Stimulated activated CD4-positive, alpha-beta T cell treated with anti-CD3 and anti-CD28 coated beads, Interleukin-12 subunit alpha, Interleukin-12 subunit beta, amount 100 ng/mL, for 24 hours (primary cell): ENCODE measurements at places on chromosomes 3 and 15.
A peak's percentile ranks its signal among the peaks of the same experiment; 100 is the strongest.

- DNase-seq: peak; percentile 39
These were observed 74.1 kb downstream of the SENP2 start for GRCh38 chr3:185659942-185660921.

DNA sequence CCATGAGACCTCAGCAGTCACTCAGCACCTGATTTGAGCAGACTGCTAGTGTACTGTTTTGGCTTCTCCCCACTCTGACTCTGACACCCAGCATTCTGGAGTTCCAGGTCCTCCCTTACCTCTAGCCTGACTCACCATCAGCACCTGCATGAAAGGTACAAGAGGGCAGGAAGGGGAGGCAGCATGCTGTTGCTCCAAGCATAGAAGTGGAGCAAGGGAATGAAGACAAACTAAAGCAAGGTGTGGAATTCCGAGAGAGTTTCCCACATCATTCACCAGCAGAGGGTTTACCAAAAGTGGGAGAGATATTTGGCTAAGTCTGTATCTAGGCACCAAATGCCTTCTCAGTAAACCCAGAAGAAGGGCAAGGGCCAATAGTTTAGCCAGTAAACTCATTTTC is 21.3 kb downstream of the HEXA start:
- DNase-seq: no peak

GRCh38 chr3:26647078-26647477 is 24.5 kb downstream of the LRRC3B start:
- no peak for DNase-seq

DNA sequence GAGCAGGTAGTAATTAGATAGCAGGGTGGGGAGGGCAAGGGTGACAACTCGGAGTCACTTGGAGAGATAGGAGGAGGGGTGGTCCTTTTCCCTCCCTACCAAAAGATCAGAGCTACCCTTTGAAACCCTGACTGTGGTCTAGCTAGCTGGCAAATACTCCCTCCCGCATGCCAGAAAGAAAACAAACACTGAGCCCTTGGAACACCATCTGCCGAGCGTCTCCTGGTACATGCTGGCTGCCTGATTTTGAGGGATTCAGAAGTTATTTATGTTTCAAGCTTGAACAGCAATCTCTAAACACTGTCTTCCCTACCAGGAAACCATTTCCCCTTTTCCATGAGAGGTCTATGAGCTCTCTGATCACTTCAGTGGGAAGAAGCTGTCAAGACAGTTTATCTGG is 291.6 kb upstream of the CFAP20DC start:
- DNase-seq: no peak

- DNase-seq: no peak
These were observed 594 bp upstream of the ICE2 start for GRCh38 chr15:60479361-60480110.
